ENCODE measurements at places on chromosomes 12 and 14.

GRCh38 chr12:121371404-121371803 lies 19.2 kb upstream of the ANAPC5 start:
- DNase-seq, result no peak

DNA sequence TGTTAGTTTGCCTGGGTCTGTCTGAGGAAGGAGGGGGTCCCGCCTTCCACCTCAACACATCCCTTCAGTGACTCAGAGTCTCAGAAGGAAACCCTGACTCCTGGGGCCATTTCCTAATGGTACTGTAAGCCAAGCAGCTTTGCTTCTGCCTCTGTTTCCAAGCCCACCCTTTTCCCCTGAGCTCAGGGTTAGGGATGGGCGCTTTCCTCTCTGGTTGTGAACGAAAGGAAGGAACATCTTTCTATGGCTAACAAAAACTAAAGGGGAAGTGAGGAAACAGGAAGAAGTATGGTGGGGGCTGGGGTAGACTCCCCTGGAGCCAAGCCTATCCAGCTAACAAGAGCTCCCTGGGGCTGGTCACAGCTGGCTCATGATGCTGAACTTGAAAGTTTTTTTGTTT lies 11.6 kb upstream of the UNC119B start:
- no peak for DNase-seq

DNA sequence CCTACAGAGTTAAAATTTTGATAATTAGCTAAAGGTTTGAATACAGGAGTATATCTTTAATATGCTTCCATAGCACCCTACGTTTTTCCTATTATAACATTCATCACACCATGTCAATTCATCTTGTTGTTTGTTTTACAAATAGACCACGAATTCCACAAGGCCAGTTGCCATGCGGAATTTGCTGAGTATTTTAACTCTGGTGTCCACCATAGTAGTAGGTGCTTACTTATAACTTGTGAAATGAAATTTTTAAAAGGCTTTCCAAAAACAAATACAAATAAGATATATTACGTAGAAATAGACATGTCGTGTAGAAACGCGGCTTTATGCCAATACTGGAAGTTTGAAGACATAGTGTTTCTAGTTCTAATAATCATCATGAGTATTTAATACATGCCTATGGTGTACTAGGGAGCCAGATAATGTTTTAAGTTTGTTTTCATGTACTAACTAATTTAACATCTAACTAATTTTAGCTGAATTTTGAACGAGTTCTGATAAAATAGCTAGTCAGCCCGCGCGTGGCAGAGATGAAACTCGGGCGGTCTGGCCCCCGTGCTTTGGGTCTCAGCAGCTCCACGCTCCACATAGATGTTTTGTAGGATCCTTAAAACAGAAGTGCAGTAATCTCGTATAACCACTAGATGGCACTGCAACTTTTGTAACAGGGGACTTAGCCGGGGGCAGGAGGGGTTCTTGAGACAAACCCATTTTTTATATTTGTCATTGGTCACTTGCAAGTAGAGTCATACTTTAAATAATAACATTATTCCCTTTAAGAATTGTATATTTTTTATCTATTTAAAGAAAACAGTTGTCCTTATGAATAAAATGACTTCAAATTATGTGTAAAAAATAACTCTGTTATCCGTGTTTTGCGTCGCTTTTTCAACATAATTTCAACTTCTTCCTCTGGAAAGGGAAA lies 10.2 kb downstream of the CD69 start:
- DNase-seq, result no peak

DNA sequence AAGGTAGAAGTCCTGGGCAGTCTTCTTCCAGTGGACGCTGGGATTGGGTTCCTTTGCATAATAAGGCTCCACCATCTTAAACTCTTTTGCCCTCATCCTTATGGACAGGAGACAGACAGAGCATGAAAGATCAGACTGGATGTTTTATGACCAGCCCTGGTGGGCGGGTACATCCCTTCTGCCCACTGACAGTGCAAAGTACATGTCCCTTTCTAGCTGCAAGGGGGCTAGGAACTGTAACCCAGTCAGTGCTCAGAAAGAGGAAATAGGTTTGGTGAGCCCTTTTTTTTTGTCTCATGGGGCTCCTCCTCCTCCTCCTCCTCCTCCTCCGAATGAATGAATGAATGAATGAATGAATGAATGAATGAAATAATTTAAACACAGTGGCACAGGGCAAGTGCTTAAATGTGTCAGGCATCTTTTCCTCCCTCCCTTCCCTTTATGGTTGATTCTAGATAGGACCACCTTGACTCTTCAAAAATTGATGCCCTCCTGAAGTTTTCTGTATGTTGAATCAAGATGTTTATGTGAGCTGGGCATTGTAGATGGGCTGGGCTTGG lies 36.4 kb upstream of the HNF1A start:
- no peak for DNase-seq

GRCh38 chr14:67411820-67412421 lies at the start of gene PLEK2:
Gene PLEK2, minus strand, starts transcription at chr14:67412165. Its CDS starts 106 bp downstream, at chr14:67412059.
- no peak for DNase-seq

- DNase-seq, result no peak
Measured at GRCh38 chr14:91654836-91655235, 77.0 kb downstream of the CATSPERB start.

- peak; percentile 15 for DNase-seq
Measured at GRCh38 chr12:30622509-30622908, 73.2 kb downstream of the IPO8 start.

All from GM12864 (cell line).